ENCODE measurements at places on chromosomes 6 and 20.

GRCh38 chr6:167906899-167907298 lies 80.2 kb downstream of the AFDN start:
- DNase-seq: no peak

- no peak for DNase-seq
Observed at GRCh38 chr20:42587427-42587826, 602.3 kb downstream of the PTPRT start.

- no peak for DNase-seq
Observed at GRCh38 chr20:14495066-14495465, 157.7 kb upstream of the FLRT3 start.

GRCh38 chr6:78746457-78746856 lies 120.9 kb upstream of the IRAK1BP1 start:
- no peak for DNase-seq

GRCh38 chr20:8811801-8812594 lies 256.9 kb upstream of the PLCB4 start:
- no peak for DNase-seq

DNA sequence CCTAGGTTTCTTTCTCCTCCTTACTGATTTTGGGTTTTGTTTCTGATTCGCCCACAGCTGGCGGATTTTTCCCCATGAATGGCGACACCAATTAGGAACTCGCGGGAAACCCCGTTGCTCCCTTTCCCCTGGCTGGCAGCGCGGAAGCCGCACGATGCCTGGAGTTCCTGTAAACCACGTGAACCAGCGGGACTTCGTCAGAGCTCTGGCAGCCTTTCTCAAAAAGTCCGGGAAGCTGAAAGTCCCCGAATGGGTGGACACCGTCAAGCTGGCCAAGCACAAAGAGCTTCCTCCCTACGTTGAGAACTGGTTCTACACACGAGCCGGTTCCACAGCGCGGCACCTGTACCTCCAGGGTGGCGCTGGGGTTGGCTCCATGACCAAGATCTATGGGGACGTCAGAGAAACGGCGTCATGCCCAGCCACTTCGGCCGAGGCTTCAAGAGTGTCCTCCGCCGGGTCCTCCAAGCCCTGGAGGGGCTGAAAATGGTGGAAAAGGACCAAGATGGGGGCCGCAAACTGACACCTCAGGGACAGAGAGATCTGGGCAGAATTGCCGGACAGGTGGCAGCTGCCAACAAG lies 3.2 kb upstream of the SEC23B start:
- no peak for DNase-seq

GRCh38 chr6:53432318-53433161 lies 83.8 kb upstream of the ELOVL5 start:
- no peak for DNase-seq
